ENCODE measurements at places on chromosomes 3 and 15.

DNA sequence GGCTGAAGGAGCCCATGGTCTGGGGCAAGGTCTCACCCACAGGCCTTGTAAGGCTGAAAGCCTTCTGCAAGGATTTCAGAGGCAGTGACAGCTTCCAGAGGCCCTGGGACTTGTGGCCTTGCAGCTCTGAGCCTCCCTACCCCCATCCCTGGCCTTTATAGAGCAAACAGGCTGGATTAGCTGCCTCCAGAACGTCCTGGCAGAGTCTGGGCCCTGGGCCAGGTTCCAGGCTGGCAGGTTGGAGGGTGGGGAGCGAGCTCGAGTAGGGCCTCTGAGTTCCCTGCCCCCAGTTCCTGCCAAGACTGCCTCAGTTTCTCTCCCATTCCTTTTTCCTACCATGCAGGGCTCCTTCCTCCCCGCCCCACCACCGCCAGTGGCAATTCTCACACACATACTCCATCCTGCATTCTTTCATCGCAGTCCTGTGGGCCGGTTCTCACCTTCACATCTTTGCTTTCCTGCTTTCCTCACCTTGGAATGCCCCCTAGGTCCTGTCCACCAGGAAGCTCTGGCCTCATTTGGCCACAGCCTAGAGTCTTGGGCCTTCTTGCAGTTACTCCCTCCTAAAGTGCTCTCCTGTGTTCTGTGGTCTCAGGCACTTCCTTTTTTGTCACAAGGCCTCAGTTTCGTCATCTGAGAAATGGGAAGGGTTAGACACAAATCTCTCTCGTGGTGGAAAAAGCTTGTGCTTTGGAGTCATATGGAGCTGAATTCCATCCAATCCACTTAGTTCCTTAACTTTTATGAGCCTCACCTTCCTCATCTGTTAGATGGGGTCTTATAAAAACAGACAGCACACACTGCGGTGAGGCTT, 2.7 kb downstream of the LMAN1L start:
- no peak for DNase-seq

GRCh38 chr3:175149675-175150074, 290.5 kb downstream of the NAALADL2 start:
- no peak for DNase-seq

- no peak for DNase-seq
These were observed 338.4 kb upstream of the FRG2C start for GRCh38 chr3:75325716-75326115.

DNA sequence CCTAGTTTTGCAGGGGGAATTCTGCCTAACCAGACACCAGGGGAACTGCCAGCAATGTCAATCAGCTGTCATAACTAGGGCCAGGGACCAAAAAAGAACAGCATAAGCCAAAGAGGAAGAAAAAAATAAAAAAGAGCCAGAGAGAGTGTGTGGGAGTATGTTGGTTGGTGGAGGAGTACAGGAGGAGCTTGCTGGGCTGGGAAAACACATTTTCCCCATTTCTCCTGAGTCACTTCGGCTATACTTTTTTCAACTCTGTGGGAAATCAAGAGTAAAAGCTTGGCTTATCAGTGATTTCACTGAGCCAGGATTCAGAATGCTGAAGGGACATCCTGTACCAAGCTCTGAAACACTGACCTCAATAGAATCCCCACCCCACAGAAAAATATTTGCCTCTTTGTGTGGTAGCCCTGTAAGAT, 144.7 kb upstream of the DPH6 start:
- no peak for DNase-seq

GRCh38 chr3:34807611-34808010, 831.7 kb upstream of the ARPP21 start:
- DNase-seq: no peak

DNA sequence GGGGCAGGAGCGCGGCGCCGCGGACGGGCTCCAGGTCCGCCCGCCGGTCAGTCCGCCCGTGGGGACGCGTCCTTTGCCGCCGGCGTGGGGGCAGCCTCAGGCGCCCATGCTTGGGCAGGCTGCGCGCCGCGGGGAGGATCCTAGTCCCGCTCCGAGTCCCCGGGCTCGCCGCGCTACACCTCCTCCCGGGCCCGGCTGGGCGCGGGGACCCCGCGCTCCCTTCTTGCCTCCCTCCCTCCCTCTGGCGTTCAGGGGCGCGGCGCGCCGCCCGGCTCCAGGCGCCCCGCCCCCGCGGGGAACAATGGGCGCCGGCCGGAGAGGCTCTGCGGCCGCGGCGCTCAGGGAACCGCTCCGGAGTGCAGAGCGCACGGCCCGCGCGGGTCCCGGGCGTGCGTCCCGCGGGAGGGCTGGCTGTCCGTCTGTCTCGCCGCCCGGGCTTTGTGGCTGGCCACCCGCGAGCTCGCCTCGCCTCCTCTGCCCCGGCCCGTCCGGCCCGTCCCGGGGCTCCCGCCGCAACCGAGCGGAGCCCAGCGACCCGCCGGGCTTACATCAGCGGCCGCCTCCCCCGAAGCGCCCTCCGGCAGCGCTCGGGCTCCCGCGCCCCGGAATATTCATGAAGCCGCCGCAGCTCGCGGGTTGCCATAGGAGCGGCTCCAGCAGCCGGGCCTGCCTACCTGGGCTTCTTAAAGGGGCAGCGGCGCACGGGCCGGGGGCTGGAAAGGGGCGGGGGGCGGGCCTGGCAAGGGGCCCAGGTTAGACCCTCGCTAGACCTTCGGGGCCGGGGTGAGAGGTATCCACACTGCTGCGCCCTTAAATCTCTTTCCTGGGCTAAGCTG, at the start of gene HCN4:
HCN4 (minus strand) TSS at position 658 of the 836 bp plus-strand sequence. CDS start 688 bp downstream, outside the sequence.
- no peak for DNase-seq

DNA sequence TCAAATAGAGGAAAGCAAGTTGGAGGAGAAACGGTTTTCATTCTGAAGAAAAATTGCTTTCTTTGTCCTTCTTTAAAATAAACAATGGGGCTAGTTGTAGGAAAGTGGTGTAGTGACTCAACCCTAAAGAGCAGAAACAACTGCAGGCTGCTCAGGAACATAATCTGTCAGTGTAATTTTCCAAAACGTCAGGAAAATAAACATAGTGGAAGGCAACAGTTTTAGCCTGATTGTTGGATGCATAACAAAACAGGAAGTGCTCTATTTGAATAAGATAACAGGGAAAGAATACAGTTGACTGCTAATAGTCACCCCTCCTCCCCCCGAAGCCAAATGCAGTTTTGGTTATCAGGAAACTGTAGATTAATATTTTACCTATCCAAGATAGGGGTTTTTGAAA, 167.6 kb downstream of the ECT2 start:
- DNase-seq: no peak
